Esophagus squamous epithelium (tissue), 5 donors: ENCODE measurements at places on chromosomes 2 and 18.

DNA sequence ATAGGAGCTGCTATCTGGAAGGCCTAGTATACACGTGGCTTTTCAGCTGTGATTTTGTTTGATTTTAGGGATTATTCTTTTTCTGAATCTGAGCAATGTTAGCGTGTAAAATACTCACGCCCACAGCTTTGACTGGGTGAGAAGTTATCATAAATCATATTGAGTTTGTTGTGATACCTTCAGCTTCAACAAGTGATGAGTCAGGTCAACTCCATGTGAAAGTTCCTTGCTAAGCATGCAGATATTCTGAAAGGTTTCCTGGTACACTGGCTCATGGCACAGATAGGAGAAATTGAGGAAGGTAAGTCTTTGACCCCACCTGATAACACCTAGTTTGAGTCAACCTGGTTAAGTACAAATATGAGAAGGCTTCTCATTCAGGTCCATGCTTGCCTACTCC, at the start of gene GKN1:
TSS of gene GKN1 (plus strand) at position 386 of the 400 bp plus-strand sequence. CDS start 42 bp downstream, outside the sequence.
- DNase-seq = no peak

- no peak for DNase-seq
These were observed 13.3 kb downstream of the GAREM2 start for GRCh38 chr2:26185954-26186770.

- DNase-seq = no peak
These were observed 75.4 kb downstream of the CHN1 start for GRCh38 chr2:174929786-174930185.

GRCh38 chr2:157901325-157901724, 25.2 kb upstream of the ACVR1 start:
- no peak for DNase-seq

DNA sequence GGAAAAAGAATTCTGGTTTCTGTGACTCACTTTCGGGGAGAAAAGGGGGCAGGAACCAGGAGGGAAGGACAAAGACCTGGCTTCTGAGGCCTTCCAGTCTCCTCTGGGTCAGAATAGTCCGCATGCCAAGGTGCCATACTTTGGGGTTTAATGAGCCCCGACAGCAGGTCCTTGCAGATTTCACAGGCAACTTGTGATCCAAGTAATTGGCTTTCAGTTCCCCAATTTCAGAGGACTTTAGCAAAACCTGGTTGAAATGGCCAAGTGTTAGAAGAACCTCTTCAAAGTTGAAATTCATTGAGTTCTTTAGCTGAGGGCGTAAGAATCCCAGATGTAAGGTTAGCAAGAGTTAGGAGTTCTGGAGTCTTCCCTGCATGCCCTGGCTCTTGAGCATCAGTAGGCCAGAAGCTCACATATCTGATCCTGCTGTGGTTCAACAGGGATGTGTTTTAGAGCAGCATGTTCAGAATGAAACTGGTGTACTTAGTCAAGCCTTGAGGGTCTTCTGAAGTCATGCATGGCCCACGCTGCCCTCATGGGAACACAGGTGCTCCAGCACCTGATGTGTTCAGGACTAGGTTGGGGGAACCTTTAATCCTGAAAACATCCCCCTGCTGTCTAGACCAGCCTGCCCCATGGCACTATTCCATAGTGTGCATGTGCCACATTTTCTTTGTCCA, 143.0 kb downstream of the NUP35 start:
- DNase-seq = no peak

DNA sequence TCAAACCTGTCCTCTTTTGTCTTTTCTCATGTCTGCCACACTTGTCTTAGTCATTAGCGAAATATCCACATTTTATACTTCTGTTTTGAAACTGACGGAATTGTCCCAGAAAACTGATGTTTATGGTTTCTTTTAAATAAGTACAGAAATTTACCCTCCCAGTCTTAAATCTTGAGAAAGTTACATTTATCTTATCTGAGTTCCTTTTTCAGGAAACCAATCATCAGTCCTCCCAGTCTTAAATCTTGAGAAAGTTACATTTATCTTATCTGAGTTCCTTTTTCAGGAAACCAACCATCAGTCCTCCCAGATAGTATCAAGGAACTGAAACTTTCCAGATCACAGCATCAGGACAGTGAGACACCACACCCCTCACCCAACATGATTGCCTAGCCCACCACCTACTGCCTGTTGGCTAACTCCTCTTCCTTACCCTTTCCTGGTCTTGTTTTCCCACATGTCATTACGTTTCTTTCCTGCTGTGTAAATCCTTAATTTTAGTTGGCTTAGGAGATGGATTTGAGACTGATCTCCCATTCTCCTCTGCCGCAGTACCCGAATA, 247.7 kb downstream of the PTPRM start:
- no peak for DNase-seq
